ENCODE measurements at places on chromosomes 16 and 17.
A peak's percentile ranks its signal among the peaks of the same experiment; 100 is the strongest.

- no peak for DNase-seq
Measured at GRCh38 chr17:76556765-76557367, 17.0 kb downstream of the PRCD start.

DNA sequence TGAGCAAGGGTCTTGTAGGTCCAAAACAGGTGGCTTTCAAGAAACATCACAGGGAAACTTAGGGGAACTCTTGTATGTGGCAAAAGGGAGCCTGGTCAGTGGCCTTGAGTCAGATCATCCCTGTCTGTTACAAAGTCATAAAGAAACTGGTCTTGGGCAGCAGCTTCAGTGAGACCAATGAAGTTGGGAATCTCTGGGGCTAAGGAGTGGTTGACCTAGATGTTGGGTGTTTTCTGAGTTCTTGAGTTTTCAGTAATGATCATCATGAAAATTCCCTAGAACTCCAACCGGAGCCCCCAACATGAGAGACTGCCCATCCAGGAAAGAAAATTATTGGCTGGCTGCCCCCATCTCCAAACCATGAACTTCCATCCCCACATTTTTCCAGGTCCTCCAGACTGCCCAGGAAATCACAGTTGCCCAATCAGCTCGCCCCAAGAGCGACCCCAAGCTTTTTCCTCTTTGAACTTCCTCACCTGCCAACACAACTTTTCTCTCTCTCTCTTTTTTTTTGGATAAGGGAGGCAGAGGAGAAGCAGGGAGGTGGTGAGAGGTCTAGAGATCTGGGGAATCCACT, 3.9 kb downstream of the CCR7 start:
- DNase-seq, result no peak

GRCh38 chr17:7841915-7842379, 7.9 kb downstream of the KDM6B start:
- DNase-seq, result peak; percentile 51

DNA sequence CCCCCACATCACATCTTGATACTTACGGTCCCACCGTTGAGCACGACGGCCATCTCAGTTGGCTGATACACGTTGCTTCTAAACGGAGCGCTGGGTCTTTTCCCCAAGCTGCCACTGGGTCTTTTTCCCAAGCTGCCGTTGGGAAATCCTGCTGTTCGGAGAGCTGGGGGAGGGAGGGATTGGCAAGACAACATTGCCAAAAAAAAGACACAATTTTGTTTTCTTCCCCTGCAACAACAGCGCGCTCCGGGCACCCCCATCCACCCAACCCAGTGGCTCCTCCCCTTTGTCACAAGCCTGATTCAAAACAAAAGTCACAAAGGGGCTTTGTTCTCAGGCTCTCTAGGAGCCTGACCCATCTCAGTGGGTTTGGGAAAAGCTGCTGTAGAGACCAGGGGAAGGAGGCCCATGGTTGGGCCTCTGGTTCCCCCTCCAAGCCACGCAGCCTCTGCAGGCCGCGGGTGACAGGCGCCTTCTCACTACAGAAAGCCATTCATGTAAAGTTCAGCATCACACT, 22.8 kb downstream of the GPRC5B start:
- no peak for DNase-seq

DNA sequence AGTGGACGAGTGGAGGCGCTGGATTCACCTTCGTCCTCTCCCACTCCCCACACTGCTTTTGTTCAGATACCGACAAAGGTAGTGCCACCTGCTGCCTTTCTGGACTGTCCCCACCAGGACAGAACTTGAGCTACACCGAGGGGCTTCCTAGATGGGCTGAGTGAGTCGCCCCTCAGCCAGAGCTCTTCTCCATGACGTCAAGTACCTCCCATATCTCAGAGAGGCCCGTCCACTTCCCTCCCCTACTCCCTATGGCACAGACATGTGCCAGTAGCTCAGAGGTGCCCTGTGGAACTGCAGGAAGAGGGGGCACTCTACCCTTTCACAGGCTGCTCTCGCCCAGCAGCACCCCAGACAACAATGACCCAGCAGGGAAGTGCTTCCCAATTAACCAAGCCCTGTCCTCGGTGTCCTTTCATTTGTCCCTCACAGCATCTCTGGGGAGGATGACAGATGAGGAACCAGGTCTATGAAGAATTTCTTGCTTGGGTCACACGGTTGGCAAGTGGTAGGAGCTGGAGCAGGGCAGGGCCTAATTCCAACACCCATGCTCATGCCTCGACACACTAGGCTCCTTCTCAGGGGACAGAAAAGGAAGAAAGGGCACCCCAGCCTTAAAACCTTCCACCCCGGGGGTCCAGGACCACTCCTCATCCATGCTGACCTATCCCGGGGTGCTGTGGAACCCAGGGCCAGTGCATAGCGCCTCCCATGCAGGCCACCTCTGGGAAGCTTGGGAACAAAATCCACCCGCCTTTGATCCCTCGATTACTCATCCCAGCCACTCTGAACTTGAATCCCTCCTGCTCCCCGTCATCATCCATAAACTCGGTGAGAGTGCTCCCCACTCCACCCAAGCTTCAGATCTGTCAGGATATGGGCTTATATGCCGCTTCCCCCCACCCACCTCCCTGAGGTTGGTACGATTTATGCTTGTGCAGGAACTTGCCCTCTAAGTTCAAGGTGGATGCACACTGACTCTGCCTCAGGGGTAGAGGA, 51.7 kb downstream of the WNT3 start:
- no peak for DNase-seq

GRCh38 chr17:76137001-76137350, 4.1 kb downstream of the FOXJ1 start:
- no peak for DNase-seq

- no peak for DNase-seq
Measured at GRCh38 chr17:59108400-59109102, 1.9 kb upstream of the TRIM37 start.
